Activated B cell treated with CpG ODN at 0.5 μM for 24 hours (primary cell): ENCODE measurements at places on chromosomes 4 and X. TPM values are rescaled to one million over a fixed set of nuclear protein-coding genes. Genes with fewer than 3 reads are reported as not detected.

DNA sequence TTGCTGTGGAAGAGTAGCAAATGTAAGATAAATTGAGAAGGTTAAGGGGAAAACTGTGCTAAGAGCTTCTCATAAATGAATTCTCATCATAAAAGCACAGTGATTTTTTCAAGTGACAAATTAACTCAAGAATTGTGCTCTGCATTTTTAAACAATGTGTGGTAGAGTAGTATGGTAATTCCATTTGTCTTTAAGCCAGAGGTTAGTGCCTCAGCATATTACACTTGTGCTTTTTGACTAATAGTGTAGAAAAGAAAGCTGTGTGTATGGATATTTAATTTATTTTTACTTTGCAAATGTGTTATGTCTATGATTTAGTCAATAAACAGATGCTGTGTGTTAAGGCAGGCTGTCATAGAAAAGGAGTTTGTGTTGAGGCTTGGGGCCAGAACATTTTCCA lies 61.0 kb downstream of the FHIP1A start:
- DNase-seq: no peak

GRCh38 chr4:150588316-150588715 lies 6.4 kb downstream of the MAB21L2 start:
- DNase-seq: no peak

GRCh38 chr4:2141762-2142451 lies 82.8 kb downstream of the NAT8L start:
- DNase-seq: no peak

GRCh38 chrX:134541906-134542305 lies 81.9 kb downstream of the HPRT1 start:
- no peak for DNase-seq

- DNase-seq: no peak
Observed at GRCh38 chr4:98094118-98094517, 49.2 kb downstream of the STPG2 start.

GRCh38 chr4:131091896-131092295 lies 1995.9 kb downstream of the C4orf33 start:
- DNase-seq: no peak

DNA sequence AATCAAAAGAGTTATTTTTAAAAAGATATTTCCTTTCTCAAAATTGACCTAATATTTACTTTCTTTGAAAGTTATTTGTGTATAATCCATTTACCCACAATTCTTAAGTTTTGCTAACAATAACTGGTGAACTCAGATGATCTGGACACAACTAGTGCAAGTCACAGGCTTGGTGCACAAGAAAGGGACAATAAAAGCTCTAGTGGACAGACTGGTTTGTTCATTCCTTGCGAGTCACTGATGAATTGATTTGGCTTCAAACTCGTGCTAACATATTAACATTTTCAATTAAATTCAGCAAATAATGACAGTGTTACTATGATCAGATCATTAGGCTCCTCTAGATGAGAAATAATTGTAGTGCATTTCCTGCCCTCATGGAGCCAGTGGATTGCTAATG lies 169.2 kb downstream of the BMPR1B start:
- DNase-seq: no peak

GRCh38 chrX:136616987-136617685 lies 30.8 kb upstream of the CD40LG start:
- DNase-seq: no peak

- no peak for DNase-seq
Observed at GRCh38 chr4:10781805-10782204, 97.2 kb upstream of the CLNK start.

- DNase-seq: no peak
Observed at GRCh38 chrX:24553011-24553410, 87.9 kb downstream of the PDK3 start.

DNA sequence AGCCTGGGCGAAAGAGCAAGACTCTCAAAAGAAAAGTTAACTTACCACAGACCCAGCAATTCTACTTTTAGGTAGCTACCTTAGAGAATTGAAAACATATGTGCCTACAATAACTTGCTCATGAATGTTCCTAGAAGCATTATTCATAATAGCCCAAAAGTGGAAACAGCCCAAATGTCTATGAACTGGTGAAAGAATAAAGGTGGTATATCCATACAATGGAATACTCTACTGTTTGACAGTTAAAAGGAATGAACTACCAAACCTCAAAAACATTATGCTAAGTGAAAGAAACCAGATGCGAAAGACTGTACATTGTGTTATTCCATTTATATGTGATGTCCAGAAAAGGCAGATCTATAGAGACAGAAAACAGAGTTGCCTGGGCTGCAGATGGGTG lies 131.4 kb downstream of the UCHL1 start:
- DNase-seq: no peak

The SPANXC gene
- total RNA-seq: not detected in 2 replicates

The DCAF4L1 gene
- 0.22 and 0.24 TPM in 2 replicates for total RNA-seq

The NSG1 gene
- not detected in 2 replicates for total RNA-seq

The KIT gene
- not detected in 2 replicates for total RNA-seq

The FOXR2 gene
- total RNA-seq: not detected in 2 replicates

The AMOT gene
- total RNA-seq: 2.1 and 2.7 TPM in 2 replicates

The CNOT6L gene
- 72.2 and 75.3 TPM in 2 replicates for total RNA-seq

The SAGE1 gene
- not detected in 2 replicates for total RNA-seq
